ENCODE measurements at places on chromosomes 5 and 9.

- no peak for DNase-seq
Measured at GRCh38 chr9:111728617-111729366, 65.9 kb downstream of the SHOC1 start.

DNA sequence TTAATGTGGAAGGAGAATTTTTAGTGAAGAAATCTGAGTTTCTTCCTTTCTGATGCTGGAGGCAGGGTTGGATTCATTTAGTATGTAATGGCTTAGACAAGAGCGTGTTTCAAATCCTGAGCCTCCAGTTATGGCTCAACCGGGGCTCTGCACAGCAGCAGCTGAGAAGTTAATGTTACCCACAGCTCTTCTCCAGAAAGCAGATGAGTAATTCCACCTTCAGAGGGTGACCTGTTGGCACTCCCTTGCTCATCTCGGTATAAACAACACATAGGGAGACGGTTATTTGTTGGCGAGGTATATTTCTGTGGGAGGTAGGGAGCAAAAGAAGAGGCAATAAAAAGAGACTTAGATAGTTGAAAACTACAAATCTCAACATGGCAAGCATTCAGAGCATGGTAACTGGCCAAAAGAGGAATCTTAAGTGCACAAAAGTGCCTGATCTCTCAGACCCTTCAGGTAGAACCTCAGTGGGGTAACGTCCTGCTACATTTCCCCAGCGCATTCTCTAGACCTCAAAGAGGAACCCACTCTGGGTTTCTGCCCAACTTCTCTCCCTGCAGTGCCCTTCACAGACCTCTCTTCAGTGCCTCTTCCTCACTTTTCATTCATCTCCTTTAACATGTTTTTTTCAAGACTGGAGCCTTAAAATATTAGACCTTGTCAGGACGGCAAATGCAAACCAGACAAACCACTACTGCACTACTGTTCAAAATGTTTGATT is 417.5 kb upstream of the ADAMTSL1 start:
- DNase-seq: no peak

GRCh38 chr5:173915310-173916014 is 27.3 kb downstream of the CPEB4 start:
- DNase-seq: no peak

DNA sequence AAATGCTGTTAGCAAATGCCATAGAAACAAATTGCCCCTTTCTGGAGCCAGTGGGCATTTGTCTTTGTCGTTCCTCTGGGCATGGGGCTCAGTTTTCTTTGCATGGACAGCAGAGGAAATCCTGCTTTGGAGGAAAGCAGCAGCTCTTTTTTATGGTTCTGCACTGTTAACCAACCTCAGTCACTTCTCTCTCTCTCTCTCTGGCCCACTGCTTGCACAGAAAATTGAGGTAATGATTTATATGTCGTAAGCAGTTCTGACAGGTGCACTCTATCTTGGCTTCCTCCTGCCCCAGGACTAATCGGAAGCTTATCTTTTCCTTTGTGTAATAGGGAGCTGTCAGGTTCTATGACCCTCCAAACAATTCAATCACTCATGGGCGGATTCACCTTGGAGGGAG is 159.6 kb upstream of the GPR151 start:
- DNase-seq: no peak

All from breast epithelium (tissue), 4 donors.